ENCODE measurements at places on chromosomes 5 and 9.

- no peak for DNase-seq
These were observed 87.2 kb downstream of the KCNIP1 start for GRCh38 chr5:170591054-170591453.

DNA sequence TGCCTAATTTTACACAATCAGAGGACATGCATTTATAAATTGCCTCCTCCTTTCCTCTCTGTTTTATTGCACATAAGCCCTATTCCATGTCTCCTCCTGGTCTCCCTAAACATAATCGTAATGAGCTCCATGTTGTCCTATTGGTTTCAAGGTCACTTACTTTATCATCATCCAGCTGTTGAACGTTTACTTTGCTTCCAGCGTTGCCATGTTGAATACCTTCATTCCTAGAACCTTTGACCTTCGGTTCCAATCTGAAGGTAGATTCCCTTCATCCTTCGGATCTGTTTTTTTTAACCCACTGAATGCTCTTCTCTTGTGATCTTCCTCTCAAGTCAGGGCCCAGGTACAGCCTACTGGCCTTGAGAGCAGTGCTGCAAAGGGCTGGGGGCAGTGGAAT lies 84.3 kb downstream of the PJA2 start:
- DNase-seq = no peak

DNA sequence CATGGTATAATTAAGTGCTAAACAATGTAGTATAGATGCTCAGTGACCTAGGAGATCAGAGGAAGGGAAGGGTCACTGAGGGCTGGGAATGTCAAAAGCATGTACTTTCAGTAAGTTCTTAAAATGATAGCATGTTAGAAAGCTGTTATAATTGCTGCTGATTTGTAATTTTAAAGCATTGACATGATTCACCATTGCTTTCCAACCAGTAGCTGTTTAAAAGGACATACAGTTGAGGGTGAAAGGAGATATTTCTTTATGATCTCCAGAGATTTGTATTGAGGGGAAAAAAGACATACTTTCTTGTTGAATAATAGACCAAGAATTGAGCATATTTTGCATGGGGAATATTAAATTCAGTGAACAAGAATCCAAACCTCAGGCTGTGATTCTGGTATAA lies 1.2 kb upstream of the SLC1A3 start:
- DNase-seq = no peak

DNA sequence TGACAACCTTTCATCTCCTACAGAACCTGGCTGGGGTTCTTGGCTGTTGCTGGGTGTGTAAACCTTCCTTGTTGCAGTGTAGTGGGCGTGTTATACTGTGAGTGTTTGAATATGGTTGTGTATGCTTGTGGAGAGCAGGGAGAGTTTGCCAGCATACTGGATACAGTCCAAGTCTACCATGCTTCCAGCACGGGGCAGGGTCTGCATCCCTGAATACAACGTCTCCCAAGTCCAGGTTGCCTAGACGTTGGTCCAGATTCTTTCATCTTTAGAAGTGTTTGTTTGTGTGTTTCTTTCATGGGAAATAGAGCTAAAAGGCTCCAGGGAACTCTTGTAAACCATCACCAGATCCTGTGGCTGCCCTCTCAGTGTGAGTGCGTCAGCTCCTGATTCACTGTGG lies 46.4 kb downstream of the SYK start:
- no peak for DNase-seq

GRCh38 chr9:126225611-126226609 lies 100.7 kb upstream of the MVB12B start:
- DNase-seq = no peak

- DNase-seq = no peak
These were observed 68.5 kb downstream of the MRPL36 start for GRCh38 chr5:1731091-1731639.

GRCh38 chr5:109053995-109054417 lies 306.3 kb downstream of the FER start:
- DNase-seq = no peak

DNA sequence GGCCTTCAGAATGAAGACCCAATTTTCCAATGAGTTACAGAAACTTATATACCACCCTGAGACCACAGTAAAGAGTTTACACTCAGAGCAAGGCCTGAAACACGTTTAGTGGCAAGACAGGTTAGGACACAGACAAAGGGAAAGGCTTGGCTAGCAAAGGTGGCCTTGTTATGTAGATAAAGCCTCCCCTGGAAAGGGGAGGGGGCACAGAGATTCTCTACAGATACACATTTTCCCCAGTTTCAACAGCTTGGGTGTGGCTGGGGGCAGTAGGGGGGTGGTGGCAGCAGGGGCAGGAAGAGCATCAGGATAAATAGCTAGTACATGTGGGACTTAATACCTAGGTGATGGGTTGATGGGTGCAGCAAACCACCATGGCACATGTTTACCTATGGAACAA lies 51.9 kb upstream of the PPP1R2B start:
- no peak for DNase-seq

DNA sequence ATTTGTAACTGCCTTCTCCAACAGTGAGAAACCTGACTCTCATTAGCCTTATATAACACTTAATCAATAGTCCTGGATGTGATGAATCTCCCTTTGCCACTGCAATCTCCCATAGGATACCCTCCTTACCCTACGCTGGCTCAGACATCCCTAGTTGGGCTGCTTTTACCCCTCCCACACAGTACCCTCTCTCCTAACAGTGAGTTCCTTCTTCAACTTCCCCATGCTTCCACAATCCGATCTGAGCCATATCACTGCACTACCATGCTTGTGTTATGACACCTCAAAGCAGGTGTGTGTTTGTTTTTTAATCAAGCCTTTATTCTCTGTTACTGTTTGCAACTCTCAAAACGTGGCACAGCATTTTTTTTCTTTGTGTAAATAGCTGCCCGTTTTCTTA lies 60.5 kb upstream of the C9orf72 start:
- DNase-seq = no peak

DNA sequence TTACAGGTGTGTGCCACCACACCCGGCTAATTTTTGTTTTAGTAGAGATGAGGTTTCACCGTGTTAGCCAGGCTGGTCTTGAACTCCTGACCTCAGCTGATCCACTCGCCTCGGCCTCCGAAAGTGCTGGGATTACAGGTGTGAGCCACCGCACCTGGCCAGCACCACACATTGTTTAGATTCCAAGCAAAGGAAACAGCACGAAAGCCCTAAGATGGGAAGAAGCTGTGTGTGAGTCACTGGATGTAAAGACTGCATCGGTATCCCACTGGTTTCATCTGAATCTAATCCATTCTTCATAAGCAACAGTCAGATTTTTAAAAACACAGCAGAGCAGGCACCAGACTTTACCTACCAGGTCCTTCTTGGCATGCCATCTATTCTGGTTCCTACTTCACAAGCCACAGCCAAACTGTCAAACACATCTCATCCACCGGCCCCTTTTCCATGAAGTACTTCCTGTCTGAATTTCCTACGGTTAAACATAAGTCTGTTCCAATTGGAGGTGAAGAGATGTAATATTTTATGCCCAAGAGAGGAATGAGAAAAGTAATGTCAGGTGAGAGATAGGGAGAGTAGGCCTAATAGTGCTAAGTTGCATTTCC lies 17.4 kb downstream of the UBTD2 start:
- no peak for DNase-seq

- no peak for DNase-seq
These were observed 1.2 kb downstream of the PTBP3 start for GRCh38 chr9:112332214-112332613.

- DNase-seq = no peak
These were observed 17.6 kb downstream of the ARRDC3 start for GRCh38 chr5:91365498-91365897.

GRCh38 chr5:175711031-175711430 lies 53.2 kb downstream of the HRH2 start:
- DNase-seq = no peak

DNA sequence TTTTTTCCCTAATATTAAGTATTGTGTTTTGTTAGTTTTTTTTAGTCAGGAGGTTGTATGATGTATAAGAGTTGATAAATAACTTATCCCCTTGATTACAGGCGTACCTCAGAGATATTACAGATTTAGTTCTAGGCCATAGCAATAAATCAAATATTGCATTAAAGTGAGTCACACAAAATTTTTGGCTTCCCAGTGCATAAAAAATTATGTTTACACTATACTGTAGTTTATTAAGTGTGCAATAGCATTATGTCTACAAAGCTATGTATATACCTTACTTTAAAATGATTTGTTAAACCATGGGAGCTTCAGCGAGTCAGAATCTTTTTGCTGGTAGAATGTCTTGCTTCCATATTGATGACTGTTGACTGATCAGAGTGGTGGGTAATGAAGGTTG lies 1180.6 kb upstream of the CDH18 start:
- no peak for DNase-seq

- DNase-seq = peak; percentile 89
These were observed 185.3 kb downstream of the MAPKAP1 start for GRCh38 chr9:125521462-125522327.

- no peak for DNase-seq
These were observed 450.0 kb downstream of the SPATA31D1 start for GRCh38 chr9:82438581-82438980.

DNA sequence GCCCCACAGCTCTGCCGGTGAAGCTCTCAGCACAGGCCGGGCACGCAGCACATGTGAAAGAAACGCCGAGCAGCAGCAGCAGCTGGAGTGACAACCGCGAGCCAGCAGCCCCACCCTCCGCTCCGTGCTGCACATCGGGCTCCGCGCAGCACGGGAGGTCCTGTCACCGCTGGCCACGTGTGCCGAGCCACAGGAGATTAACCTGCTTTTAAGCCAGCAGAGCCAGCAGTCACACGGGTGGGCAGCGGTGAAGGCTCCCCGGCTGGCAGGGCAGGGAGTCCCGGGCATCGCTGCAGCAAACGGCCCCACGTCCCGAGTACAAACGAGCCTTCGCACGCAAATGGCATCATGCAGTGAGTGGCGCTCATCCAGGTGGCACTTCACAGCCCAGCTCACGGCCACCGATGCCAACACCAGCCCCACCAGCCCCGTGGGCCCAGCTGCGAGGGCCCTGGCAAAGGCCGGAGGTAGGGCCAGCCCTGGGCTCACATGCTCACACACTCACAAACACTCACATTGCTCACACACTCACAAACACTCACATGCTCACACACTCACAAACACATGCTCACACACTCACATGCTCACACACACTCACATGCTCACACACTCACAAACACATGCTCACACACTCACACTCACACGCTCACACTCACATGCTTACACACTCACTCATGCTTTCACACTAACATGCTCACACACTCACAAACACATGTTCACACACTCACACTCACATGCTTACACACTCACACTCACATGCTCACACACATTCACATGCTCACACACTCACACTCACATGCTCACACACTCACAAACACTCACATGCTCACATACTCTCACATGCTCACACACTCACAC lies 11.1 kb downstream of the CCDC187 start:
- no peak for DNase-seq

- no peak for DNase-seq
These were observed 113.0 kb upstream of the TRIM32 start for GRCh38 chr9:116574027-116574679.

- DNase-seq = no peak
These were observed 261.6 kb downstream of the NFIB start for GRCh38 chr9:14052359-14052758.

DNA sequence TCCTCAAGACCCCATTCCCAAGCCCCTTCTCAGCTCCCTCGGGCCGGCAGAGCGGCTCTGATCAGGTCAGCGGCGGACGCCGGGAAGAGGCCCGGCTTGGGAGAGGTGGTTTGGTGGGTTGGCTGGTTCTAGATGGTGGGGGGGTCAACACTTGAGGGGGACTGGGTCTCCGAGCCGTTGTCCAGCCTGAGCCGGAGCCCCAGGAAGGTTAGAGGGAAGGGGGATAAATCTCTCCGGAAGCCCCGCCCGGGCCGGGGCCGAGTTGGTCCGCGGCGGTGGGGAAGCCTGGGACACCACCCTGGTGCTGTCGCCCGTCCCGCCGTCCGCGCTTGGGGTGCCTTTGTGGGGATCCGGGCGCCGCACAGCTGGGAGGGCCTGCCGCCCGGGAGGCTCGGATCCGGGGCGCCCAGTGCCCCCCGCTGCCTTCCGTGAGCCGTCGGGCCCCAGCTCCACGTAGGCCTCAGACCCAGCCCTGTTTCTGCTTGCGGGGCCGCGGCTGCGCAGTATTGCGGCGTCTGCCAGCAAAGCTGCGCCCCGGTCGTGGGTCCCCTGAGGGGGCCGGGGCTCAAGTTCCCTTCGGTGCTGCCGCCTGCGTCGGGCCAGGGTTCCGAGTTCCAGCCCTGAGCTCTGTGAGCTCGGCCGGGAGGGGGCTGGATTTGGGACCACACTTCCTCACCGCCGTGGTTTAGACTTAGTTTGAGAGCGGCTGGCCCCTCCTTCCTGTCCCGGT lies 542 bp upstream of the TRIM52 start:
- DNase-seq = peak; percentile 83

DNA sequence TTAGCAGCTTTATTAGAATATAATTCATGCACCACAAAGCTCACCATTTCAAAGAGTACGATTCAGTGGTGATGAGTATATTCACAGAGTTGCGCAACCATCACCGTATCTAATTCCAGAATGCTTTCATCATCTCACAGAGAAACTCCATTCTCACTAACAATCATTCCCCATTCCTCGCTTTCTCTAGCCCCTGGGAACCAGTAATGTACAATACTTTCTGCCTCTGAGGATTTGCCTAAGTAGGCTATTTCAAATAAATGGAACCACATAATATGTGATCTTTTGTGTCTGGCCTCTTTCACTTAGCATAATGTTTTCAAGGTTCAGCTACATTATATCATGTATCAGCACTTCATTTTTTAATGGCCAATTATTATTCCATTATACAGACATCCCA lies 145.1 kb upstream of the ADAMTS16 start:
- DNase-seq = no peak

GRCh38 chr5:17316970-17317459 lies 99.6 kb downstream of the BASP1 start:
- DNase-seq = no peak

- DNase-seq = no peak
These were observed 39.4 kb downstream of the GNG10 start for GRCh38 chr9:111700776-111701175.

DNA sequence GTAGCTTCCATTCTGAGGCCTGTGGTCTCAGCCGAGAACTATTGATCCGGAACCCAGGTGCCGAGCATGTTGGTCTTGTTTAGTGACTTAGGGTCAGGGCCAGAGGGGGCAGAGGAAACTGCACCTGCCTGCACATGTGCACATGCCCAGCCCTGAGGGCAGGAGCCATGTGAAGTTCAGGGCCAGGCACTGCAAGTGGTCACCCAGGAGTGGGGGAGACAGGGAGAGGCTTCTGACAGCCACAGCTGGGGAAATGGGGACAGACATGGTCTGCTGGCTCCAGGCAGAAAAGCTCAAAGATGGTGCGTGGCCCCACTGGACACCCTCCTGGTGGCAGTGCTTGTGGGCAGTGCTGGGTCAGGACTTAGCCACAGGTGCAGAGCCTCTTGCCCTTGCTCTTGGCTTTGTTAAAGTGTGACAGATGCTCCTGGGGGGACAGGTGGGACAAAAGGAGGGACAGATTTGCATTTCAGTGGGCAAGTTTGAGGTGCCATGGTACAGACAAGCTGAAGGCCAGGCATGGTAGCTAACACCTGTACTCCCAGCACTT lies 134.4 kb downstream of the CACNA1B start:
- no peak for DNase-seq

- peak; percentile 86 for DNase-seq
These were observed 2.2 kb upstream of the CLINT1 start for GRCh38 chr5:157860898-157861890.

Measured in activated CD4-positive, alpha-beta T cell treated with anti-CD3 and anti-CD28 coated beads, Interleukin-10, Interleukin-2, amounts not matched to agents 100 ng/mL and 50 ng/mL, durations not matched to agents 16 hours and 8 hours (primary cell).